ENCODE measurements at places on chromosomes 6 and 20.

GRCh38 chr20:16003310-16003709 is 569.9 kb downstream of the KIF16B start:
- no peak for DNase-seq

GRCh38 chr6:130019326-130020072 is 1.1 kb downstream of the L3MBTL3 start:
- peak; percentile 56 for DNase-seq

GRCh38 chr6:11785415-11785773 is 6.8 kb upstream of the ADTRP start:
- DNase-seq, result no peak

DNA sequence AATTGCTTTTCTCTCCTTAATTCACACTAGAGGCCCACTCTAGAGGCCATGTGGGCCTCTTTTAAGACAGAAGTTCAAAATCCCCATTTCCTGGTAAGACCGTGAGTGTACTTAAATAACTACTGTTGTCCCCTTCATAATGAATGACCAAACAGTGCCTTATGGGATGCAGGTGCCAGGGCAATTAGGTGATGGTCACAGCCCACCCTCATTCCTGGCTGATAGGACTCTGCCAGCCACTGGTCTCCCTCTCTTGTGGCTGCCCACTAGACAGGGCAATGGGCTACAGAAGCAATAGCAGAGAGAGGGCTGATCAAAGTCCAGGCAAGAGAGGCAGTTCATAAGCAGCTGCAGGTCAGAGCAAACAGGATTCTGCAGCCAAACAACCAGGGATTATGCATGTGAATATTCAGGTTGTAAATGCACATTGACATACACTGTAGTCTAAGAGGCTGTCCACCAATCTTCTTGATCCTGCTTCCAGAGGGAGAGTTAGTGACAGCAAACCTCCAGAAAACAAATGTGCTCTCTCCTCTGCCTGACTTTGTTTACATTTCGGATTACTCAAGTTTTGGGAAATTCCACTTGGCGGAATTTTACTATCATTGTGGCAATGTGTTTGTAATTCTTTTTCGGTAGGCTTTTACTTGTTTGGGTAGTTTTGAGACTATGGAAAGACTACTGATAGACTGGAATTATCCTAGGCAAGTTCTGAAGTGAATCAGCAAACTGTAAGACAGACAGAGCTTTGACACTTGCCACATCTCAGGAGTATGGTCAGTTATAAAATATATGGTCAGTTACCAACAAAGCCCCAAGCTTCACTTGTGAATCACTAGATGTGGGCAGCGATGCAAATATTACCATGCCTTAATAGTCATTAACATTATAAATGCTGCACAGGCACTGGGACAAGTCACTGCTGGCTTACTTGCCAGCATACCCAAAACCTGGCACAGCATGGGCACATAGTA is 12.8 kb downstream of the PTPRK start:
- no peak for DNase-seq

- no peak for DNase-seq
These were observed 8.4 kb upstream of the TGM2 start for GRCh38 chr20:38173237-38174156.

DNA sequence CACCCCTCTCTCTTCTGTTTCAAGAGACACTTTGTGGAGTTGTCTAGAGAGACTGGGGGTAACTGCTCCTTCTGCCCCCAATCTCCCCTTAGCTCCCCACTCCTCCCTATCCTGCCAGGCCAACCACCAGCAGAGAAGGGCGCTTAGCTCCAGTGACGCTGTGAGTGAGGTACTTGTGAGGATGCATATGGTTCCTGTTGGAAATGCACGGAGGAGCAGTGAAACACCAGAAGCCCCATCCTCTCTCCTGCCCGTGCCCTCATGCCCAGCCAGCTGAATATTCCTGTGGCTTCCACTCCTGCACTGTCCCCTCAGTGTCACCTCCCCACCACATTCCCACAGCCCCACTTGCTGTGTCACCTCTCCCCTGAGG is 11.9 kb downstream of the NT5E start:
- no peak for DNase-seq

DNA sequence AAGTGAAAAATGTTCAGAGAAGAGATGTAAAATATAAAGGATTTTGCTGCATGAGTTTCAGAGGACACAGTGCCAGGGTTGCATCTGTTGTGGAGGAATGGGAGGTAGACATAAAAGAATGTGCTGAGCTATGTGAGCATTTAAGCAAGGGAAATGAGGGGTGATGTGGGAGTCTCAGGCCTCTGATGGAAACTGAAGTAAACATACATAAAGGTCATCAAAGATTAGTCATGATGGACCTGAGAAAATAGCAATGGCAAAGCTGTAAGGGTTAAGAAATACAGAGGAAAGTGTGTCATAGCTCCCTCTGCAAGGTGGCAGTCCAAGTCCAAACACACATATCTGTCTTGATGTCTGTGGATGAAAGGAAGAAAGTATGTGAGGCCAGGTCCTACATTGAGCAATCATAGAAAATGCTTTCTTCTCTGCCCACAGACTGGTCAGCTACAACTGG is 306.6 kb upstream of the ECI2 start:
- DNase-seq, result no peak
